ENCODE measurements at places on chromosomes 2 and 18.
A peak's percentile ranks its signal among the peaks of the same experiment; 100 is the strongest.

DNA sequence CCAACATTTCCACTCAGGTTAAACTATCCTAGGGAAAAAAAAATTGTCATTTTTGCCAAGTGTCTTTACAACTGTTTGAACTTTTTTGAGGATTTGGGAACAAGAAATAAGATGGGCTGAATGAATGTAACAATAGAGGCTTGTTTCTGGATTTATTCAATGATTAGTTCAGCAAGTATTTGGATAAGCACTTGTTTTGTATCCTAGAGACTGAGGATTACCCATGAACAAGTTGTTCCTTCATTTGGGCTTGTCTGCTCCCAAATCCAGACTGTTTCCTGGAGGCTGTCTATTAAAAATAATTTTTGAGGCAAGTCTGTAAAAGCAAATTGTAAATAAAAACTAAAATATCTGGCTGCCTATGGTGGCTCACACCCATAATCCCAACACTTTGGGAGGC, 62.0 kb upstream of the CSRNP3 start:
- DNase-seq = no peak

DNA sequence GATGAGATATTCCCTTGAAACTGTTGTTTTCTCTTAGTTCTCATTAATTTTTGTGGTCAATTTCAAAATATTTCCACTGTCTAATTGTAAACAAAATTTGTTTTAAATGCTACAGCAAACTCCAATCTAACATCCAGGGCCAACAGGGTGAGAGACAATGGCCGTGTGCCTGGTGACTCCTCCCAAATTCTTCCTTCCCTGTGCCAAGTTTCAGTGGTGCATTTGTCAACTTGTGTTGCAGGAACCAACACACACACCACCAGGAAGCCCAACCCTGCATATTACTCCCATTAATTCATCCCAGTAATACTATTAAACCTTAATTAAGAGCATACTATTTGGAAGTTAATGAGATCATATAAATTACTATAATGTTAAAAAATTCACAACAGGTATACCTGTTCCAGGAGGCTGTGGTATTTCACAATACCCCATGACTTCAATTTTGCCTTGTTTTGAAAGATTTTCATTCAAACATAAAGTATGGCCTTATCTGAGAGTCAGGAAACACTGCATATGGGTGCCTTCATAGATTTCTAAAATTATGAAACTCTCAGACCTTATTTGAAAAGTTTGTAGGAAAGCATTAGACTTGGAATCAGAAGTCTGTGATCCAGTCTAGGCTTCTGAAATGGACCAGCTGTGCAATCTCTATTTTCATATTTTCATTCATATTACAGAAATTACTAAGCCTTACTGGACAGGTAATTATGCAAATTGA, 1.1 kb downstream of the SERPINB2 start:
- no peak for DNase-seq

DNA sequence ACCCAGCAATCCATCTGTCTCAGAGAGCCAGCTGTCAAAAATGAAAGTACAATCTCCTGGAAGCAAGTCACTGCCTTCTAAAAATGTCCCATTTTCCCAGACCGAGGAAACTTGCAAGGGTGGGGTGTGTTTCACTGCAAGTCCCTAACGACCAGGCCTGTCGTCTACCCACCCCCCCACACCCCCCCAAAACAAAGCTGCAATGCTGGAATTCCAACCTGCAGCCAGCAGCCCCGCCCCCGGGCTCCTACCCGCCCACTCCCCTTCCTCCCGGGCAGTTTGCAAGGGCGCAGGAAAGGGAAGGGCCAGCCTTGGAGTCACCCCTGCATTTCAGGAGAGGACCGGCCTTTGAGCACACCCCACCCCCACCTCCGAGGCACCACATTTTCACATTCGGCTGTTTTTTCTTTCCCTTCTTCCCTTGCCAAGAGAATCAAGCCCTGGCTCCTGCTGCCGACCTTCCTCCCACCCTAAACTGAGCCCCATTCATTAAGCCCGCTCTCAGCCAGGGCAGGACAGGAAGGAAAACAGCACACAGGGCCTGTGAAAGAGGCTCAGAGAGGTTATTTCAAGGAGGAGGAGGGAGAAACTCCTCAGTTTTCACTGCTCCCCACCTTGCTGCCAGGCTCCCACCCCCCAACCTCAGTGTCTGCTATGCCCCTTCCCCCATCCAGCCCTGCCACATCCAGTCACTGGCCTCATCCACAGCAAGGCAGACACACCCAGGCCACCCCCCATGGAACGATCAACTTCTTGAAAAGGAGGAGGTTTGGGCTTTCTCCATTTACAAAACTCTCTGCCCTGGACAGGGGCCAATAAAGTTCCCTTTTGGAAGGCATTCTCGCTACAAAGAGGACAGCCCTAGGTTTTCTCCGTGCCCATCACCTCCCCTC, 11.3 kb downstream of the SMAD7 start:
- DNase-seq = no peak

DNA sequence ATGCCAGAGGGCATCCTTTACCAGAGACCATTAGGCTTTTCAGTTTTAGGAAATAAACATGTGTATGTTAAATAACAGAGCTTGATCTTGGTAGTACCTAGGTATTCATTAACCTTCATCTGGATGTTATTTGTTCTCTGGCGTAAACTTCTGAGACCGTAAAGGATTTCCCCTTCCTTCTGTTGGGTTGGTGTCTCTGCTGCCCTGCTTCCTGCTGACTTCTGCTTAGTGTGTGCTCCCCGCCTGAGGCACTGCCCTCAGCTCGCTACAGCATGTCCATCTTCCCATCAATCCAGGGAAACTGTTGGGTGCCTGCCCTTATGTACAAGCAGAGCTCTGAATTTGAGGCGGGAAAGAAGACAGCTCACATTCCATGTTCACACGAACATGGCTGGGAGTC, 177.9 kb downstream of the TPGS2 start:
- no peak for DNase-seq

DNA sequence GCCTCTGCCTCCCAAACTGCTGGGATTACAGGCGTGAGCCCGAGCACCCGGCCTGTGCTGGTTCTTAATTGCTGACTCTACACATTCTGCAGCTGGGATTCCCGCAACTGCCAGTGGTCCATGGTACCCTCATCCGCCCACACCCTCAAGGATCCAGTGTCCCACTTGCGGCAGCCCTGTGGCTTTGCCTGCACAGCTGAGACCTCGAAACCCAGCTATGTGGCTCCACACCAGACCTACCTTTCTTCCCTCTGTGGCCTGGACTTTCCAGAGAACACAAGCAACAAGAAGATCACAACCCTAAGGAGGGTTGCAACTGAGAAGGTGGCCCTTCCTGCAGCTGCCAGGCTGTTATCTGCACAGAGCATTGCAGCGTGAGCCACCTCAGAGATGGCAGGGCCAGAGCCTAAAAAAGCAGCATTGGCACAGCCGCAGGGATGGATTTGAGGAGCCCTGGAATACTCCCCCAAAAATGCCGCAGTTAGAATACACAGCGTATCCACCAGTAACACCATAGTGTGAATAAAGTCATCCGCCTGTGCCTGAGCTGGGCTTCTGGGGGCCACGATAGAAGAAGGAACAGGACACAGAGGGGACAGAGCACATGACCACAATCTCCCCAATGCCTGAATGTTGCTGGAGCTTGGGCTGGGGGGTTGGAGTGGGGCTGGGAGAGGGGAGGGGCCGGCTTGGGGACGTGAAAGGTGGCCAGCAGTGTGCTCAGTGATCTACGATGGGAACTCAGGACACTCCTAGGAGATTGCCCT, 1.9 kb downstream of the GPR55 start:
- no peak for DNase-seq

DNA sequence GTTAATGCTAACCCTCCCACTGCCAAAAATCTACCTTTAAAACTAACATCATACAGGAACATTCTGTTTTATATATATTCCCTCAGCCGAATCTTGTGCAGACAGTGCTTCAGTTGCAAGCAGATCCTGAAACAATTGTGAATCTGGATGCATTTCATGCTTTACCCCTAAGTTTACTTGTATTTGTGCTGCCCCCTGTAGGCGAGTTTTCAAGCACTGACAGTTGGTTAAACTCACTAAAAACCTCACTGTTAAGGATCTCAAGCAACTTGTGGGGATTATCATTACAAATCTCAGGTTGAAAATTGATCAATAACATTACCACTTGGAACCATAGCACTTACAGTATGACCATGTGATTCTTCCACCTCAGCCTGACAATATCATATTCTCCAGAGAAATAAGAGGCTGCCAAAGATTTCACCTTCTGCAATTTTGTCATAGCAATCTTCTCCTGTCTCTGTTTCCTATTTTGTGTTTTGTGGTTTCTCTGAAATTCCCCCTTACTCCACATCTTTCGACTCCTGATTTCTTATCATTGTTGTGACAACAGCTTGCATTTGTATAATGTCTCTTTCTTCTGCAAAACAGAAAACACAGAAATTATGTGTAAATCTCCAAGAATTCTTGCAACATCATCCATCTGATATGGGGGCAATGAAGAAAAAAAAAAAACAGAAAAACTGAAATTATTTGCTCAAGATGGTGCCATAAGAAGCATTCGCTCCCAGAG, 354.6 kb upstream of the SETBP1 start:
- peak; percentile 26 for DNase-seq

- DNase-seq = no peak
These were observed 123.9 kb downstream of the EPHA4 start for GRCh38 chr2:221448057-221448843.

DNA sequence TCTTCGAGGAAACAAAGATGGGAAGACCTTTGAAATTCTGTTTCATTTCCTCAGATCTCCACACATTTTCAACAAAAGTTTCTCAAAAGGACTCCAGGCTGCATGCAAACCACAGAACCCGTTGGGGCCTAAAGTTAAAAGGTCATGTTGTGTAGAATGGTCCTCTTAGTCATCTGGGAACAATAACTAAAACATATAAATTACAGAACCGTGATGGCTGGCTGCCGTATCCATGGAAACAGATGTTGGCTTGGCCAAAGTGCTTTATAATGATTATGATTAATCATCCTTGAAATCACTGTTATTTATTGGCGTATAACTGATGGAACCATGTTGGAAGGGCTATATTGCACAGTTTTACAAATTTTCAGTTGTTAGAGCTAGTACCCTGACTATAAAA, 182.8 kb upstream of the CRIM1 start:
- no peak for DNase-seq

GRCh38 chr2:85741211-85741832, 12.5 kb upstream of the ATOH8 start:
- no peak for DNase-seq

All from NCI-H1436 treated with DMSO at 0.1 percent for 48 hours (cell line).